ENCODE measurements at places on chromosomes 7 and 10.

GRCh38 chr10:77253147-77253545 is 384.5 kb downstream of the KCNMA1 start:
- no peak for DNase-seq

GRCh38 chr7:107742678-107743566 is 1.0 kb upstream of the CBLL1 start:
- DNase-seq = peak; percentile 53

GRCh38 chr10:20034732-20035131 is 218.5 kb downstream of the PLXDC2 start:
- no peak for DNase-seq

GRCh38 chr7:70374772-70375533 is 757.0 kb upstream of the GALNT17 start:
- no peak for DNase-seq

Data from germinal center (tissue), 1 donor.